ENCODE measurements at places on chromosomes 4 and X.

DNA sequence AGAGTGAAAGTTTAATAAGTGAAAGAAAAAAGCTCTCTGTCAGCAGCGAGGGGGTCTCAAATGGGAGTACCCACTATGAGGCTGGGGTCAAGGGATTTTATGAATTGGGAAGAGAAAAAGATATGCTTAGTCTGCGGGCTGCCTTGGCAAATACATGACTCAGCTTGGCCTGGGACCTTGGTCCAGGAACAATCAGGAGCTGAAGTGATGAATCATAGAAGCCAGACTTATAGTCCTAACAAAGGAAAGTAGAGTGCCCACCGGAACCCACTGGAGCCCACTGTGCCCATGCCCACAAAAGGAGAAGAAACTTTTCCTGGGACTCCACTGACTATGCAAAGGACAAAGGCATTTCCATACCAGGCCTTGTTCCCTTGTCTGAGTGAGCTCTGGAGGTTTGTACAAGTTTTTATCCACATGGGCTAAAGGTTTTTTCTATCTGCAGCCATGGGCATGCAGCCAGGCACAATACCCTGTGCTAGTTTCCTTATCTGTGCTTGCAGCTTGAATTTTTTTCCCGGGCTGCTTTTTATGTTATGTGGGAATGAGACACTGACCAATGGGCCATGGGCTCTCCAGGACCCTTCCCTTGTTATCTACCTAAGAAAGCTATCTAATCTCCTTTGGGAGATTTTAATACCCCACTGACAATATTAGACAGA, 201.7 kb downstream of the FAM133A start:
- DNase-seq, result no peak

- no peak for DNase-seq
These were observed 73.1 kb downstream of the MAMLD1 start for GRCh38 chrX:150436195-150436594.

DNA sequence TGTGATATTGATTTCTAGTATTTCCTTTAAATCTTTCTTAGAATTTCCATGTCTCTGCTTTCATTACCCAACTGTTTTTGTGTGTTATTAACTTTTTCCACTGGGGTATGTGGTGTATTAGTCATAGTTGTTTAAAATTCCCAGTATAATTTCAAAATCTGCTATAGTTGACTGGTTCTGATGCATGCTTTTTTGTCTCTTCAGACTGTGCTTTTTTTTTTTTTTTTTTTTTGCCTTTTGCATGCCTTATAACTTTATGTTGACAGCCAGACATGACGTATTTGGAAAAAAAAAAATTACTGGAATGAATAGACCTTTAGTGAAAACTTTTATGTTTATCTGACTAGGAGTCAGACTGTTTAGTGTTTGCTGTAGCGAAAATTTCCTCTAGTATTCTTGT, 580.4 kb downstream of the ANKRD50 start:
- peak; percentile 52 for DNase-seq

DNA sequence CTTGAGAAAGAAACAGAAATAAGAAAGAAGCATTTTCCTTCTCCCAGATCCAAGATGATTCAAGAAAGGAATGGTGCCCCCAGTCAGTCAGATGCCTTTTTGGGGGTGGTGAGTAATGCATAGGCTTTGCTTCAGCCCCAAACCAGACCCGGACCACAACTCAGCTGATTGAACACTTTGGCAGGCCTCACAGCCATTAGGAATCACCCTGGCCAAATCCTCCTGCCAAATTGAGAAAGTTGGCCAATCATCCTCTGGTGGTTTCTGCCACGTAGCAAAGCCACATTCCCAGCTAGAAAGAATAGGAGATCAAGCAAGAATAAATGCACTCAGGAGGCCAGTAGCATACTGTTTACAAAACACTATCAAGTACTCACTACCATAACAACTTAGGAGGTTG, 33.7 kb downstream of the FRMD7 start:
- DNase-seq, result no peak

GRCh38 chr4:174763454-174764104, 65.5 kb downstream of the GLRA3 start:
- DNase-seq, result no peak
